NCI-H2227 treated with DMSO at 0.1 percent for 48 hours (cell line): ENCODE measurements at places on chromosomes 5 and 9.

- DNase-seq: no peak
Observed at GRCh38 chr5:14528926-14529325, 52.7 kb upstream of the OTULINL start.

- DNase-seq: no peak
Observed at GRCh38 chr9:78029551-78030295, 1.9 kb downstream of the GNAQ start.

DNA sequence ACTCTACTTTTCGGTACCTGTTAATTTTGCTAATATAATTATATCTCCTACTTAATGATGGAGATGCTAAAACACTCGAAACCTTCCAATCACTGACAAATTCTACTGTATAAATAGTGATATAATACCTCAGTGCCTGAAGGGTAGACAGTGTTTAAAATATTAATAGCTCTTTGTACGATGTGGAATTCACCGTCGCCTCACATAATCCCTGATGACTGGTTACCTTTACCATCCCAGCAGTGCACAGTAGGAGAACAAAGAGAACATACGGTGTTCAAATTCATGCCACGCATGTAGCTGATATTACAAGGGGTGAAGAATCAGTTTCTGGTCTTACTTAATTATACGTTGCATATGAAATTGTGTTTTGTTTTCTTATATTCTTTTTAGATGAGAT, 506.7 kb downstream of the CTNND2 start:
- DNase-seq: no peak

GRCh38 chr9:92764381-92764987, at the start of gene BICD2:
BICD2 (minus strand) TSS chr9:92764833; CDS start chr9:92764744, 89 bp downstream.
- DNase-seq: no peak

DNA sequence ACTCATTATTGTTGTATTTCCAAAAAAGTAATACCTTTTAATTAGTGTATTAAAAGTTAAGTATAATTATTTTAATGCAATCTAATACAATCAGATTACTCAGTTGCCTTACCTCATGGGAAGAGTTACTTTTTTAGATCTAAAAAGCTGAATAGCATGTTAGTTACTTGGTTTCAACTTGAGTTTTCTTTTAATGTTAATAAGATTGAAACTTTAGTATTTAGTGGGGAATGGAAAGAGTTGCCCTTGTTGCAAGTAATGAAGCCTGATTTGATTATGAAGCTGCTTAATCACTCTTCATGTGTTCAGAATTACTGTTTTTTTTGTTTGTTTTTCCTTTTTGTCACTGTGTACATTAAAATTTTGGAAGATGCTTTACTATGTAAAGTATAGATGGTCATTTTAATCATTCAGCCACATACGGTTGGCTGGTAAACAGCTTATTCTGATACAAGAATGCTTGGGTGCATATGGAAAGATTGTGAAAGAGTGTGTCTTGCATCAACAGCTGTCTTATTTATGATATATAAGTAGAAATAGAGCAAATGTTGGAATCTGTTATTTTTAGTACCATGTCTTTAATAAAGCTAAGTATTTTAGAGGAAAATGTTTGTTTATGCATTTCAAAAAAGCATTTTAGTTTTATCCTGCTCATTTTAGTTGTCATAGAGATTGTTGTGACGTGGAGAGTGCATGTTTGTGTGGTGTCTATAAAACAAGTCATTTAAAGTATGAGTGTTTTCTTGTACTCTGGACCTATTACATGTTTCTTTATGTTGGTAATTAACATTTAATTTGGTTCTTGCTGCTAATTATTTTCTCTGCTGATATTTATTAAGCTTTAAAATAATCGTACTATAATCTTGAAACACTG, 36.4 kb downstream of the SREK1 start:
- DNase-seq: no peak

GRCh38 chr5:80796846-80797245, 142.1 kb upstream of the DHFR start:
- DNase-seq: no peak
